ENCODE measurements at places on chromosomes 6 and 20.

- no peak for DNase-seq
Observed at GRCh38 chr6:17156966-17157365, 55.1 kb downstream of the STMND1 start.

DNA sequence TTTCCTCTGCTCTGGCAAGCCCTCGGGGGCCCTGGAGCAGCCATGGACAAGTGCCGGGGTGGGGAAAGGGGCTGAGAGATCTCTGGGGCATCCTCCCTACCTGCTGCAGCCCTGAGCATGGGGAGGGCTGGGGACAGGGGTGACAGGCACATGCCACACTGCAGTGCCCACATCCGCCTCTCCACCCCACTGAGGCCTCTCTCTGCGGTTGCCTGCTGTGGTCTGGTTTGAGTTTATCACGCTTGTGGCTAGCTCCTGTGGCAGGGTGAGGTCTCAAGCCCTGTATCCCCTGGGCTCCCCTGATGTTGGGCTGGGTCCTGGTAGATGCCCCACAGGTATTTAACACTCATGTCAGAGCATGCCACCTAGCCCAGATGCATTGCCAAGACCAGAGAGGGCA lies 52.9 kb upstream of the MLN start:
- DNase-seq: peak; percentile 37

DNA sequence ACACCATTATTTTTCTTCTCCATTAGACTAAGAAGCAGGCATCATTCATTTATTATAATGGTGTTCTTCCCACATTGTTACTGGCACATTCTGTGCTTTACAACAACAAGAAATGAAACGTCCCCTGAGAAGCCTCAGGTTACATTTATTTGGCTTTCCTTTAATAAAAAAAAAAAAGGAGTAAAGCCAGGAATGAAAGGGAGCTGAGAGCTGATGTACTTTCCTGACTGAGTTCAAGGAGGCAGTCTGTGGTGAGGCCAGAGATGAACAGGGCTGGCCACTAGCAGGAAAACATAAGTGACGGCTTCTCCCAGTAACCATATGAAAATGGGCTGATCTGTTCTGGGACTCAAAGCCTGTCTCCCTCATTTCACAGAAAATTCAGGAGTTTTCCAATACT lies 742.1 kb downstream of the MAFB start:
- no peak for DNase-seq

DNA sequence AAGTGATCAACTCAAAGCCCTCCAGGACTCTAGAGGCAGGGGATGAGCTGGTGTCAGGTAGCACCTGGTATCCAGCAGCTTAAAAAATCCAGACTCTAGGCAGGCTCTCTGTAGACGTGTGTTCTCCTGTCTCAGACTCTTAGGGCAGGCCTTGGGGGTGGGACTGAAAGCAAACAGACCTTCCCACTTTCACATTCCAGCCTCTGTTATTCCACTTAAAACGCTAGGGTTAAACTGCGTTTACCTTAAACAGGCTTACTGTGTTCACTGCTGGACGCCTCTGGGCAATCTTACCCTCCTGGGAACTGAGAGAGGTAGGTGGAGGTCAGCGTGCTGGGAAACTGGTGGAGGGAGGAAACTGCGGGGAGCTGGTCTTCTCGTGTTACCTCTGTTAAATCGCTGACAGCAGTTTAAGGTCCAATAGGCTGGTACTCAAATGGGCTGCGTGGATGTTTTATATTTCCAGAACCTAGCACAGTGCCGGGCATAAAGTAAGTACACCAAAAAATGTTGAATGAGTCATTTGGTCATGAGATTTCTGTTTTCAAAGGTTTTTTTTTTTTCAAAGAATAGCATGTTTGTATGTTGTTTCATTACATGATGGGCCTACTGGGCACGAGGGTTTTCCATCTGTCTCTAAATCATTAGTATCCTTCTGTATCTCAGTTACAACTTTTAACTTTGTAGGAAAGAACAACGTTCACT lies at the start of gene GCNT2:
Gene GCNT2, plus strand, starts transcription at position 248 of the 705 bp plus-strand sequence. CDS start 7,561 bp downstream, outside the sequence.
- DNase-seq: no peak

DNA sequence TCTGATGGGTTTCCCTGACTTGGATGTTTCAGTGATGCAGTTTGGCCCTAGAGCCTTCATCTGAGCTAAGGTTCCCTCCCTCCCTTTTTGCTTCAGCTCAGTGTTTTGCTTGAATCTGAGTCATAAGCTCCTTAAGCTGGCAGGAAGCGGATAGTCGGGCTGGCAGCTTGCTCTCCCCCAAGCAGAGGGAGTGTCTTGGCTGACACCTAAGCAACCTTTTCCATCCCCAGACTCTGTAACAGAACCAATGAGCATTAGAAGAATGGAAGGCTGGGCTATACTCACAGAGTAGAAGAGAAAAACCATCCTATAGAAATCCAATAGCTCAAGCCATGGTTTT lies 98.3 kb downstream of the HAO1 start:
- no peak for DNase-seq

DNA sequence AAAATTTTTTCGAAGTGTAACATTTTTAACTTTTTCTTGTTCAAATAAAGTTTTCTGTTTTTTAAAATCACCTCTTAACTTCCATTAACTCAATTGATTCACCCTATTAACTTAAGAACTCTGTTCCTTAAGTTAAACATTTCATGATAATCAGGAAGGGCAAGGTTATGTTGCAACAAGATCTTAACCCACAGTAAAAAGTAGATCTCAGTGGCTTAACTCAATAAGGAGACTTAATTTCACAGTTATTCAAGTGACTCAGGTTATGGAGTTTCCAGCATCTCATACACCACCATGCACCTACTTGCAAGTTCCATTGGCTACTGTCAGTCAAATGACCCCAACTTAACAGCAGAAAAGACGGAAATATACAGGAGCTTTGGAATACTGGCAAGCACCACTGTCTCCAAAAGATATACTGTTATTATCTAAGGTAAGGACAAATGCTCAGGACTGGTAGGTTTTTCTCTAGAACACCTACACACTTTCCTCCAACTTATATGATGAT lies 11.2 kb downstream of the HLA-DQB1 start:
- DNase-seq: no peak

Measured in stimulated activated CD8-positive, alpha-beta memory T cell treated with anti-CD3 and anti-CD28 coated beads, Interleukin-7, amount 100 ng/mL, for 24 hours (primary cell).